NCI-H1417 treated with DMSO at 0.1 percent for 48 hours (cell line): ENCODE measurements at places on chromosomes 5 and 9.

DNA sequence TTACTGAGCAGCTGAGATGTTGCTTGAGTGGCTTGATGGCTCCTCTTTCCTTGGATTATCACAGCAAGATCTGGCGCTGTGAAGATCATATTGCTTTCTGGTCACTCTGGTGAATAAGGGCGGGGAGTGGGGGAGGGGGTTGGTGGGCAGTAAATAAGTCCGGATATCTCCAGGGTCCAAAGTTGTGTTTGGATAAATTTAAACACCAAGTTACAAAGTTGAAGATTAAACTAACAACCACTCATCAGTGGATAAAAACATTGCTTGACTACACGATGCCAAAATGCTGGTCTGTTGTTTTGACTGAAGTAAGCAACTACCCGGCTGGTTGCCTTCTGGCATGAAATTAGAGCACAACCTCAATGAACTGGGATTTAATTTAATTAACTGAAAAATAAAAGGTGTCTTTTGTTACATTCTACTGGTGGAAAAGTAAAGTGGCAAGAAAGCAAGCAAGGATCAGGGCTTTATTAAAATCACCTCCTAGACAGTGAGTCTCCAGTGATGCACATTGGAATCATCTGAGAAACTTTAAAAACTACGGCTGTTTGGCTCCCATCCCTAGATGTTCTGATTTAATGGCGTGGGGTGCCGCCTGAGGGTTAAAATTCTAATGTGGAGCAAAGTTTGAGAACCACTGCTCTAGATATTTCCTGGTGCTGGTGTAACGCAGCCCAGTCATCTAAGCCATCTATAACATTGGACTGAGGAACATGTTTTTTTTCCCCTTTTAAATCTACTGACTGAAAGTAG, 86.7 kb upstream of the AGXT2 start:
- DNase-seq: no peak

- DNase-seq: no peak
These were observed 48.3 kb upstream of the UBAC1 start for GRCh38 chr9:136009516-136009915.

DNA sequence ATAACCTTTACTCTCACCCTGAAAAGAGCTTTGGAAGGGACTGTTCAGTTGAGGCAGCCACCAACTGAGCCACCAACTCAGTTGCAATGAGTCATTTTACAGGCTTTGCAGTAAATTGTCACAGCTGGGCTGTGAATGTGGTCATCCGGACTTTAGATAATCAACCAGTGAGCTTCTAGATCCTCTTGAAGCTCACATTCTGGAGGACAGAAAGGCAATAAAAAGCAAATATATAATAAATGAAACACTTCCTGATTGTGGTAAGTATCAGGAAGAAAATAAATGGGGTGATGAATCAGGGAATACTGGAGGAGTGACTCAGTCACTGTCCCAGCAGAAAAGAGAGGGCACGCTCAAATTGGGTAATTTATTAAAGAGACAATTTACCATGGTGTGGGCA, 13.2 kb upstream of the C5orf58 start:
- no peak for DNase-seq

DNA sequence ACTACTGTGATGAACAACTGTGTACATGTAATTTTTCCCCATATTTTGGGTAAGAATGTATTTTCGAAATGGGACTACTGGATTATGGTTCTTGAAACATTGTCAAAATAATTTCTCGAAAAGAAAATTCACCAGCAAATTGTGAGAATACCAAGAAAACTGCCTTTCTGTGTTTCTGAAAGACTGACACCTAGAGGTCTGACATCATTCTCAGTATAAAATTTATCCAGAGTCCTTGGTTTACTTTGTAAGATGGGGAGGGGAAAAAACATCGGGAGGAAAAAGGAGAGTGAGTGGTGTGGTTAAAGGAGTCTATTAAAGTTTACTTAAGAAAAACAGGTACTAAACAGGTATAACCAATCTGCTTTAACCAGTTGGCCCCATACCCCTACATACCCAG, 149.2 kb downstream of the CEP120 start:
- DNase-seq: no peak

- no peak for DNase-seq
These were observed 21.4 kb downstream of the FREM1 start for GRCh38 chr9:14888875-14889274.

DNA sequence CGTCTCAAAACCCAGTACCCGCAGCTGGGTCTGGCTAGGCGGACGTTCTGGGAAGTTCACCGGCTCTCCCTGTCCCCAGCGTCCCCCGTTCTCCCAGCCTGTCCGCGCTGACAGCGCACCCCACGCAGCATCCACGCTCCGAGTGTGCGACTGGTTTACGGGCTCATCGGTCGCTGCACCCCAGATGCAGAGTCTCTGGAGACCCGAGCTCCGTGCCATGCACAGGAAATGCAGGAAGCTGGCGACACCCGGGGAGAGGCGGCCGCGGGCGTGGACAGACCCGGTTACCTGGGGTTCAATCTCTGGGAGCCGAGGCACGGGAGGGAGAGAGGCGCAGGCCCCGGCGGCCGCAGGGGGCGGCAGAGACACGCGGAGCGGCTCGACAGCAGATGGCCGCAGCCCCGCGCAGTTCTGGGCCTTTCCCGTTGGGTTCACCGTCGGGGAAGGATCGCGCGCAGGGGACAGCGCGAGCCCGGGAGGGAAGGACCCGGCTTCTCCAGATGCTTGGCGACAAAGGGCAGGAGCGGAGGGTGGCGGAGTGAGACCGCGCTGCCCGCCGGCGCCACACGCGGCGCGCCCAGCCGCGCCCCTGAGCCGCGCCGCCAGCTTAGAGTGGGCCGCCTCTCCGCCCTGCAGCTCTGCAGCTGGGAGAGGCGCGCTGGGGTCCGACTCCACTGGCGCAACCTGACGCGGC, 558 bp downstream of the SHROOM1 start:
- no peak for DNase-seq

DNA sequence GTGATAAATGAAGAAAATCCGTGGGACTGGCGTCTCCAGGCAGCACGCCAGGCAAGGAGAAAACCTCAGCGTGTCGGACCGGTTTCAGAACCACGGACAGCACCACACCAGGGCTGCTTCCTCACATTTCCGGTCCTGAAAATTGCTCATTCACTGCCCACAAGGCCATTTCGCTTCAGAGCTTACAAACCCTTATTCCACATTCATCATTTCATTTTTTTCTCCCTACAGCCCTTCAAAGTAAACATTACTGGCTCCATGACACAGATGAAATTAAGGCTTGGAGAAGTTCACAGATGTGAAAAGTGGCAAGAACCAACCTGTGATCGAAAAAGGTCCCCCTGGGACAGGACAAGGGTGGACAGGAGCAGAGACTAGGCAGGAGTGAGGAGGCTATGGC, 1.5 kb upstream of the GPRIN1 start:
- DNase-seq: no peak
